Activated T-cell treated with anti-CD3 and anti-CD28 coated beads for 4 hours (primary cell): ENCODE measurements at places on chromosomes 1 and 21.

GRCh38 chr1:208409176-208409575 lies 165.0 kb upstream of the PLXNA2 start:
- no peak for DNase-seq

DNA sequence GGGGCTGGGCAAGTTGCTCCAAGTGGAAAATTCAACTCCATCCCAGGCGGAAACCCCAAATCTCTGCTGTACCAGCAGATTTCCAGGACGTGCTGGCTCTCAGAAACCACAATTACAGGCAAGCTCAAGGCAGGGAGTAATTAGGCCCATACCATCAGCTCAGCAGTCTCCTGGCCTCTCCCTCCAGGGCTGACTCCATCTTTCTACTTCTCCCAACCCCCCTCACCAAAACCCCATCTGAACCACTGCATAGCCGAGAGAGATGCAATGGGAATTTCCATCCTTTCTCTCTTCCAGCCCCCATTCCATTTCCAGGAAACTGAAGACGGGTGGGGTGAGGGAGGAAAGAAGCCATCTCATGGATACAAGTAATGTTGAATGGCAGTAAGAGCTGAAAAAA lies 41.2 kb downstream of the ARHGEF11 start:
- no peak for DNase-seq

GRCh38 chr1:183670169-183670568 lies 17.1 kb upstream of the APOBEC4 start:
- no peak for DNase-seq

DNA sequence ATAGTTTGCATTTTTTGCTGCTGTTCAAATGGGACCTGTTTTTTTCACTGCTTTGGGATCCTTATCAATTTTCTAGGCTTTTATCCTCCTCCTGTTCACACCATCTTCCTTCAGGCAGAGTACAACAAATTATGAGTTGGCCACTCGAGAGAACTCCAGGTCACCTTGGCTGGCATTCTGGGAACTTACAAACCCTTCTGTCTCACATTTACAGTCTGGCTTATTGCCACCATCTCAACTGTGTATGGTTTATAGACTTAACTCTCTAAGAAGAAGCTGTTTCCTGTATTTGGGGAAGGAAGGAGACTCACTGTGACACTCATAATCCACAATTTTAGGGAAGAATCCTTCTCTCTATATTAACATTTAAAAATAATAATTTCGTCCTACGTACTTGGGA lies 5.4 kb upstream of the ZNF691 start:
- DNase-seq = no peak

- DNase-seq = no peak
Measured at GRCh38 chr1:174884038-174884437, 115.7 kb upstream of the CACYBP start.
